ENCODE measurements at places on chromosomes 16 and 17.

DNA sequence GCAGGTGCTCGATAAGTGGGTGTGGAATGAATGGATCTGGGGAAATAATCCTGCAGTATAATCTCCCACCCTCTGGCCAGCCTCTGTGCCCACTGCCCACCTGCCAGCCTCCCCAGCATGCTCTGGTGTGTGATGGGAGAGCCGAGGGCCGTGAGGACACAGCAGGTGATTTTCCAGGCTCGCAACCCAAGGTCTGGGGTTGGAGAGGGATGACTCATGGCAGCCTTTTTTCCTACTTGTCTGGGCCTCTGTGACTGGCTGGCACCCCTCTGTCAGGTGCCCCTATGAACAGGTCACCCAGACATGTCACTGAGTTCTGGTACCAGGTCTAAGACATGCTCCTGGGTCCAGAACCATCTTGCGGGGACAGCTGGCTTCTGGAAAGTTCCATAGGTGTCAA is 385.7 kb upstream of the TNRC6C start:
- no peak for DNase-seq

DNA sequence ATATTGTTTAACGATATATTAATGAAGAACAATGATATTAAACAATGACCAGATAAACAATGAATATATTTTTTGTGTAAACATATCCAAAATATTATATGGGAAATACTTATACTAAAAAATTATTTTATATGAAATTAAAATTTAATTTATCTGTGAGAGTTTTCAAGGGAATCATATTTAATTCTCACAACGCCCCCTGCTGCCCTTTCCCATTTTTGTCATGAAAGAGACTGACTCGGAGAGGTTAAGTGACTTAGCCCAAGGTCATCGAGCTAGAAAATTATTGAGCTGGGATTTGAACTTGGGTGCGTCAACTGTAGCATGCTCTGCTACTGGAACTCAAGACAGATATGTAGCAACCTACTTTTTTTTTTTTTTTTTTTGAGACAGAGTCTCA is 7.2 kb upstream of the MYCBPAP start:
- no peak for DNase-seq

- DNase-seq, result no peak
Observed at GRCh38 chr16:20111143-20111542, 37.5 kb upstream of the GPR139 start.

- no peak for DNase-seq
Observed at GRCh38 chr16:81447383-81448101, 2.9 kb downstream of the CMIP start.

DNA sequence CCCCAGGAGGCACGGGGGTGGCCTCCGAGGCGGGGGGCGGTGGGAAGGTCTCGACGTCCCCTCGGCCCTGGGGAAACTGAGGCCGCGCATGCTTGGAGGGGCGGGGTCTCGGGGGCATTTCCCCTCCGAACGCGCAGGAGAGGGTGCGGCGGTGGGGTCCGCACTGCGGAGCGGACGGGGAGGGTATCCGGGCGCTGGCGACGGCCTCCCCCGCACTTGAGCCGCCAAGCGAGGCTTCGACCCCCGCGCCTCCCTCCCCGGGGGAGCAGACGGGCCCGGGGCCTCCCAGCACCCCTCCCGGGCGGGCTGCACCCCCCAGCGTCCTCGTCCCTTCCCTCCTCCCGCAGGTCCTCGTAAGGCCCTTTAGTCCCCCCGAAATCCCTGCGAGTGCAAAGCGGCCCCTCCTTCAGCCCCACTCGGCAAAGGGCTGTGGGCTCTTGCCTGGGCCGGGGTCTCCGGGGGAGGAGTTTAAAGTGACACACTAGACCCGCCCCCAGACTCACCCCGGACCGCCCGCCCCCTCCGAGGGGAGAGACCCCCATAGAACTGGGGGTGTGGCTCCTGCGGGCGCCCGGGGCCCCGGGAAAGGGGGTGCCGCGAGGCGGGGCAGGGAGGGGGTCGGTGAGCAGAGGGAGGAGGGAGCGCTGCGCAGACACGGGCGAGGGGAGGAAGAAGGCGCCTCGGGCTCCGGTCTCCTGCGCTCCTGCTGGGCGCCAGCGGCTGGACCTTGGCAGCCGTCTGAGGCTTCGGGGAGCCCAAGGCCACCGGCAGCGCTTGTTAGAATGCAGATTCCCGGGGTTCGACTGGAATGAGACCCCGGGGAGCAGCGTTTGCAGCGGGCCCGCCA is 632 bp downstream of the BAIAP3 start:
- DNase-seq, result no peak

- DNase-seq, result no peak
Observed at GRCh38 chr17:40303009-40303657, 5.8 kb upstream of the RARA start.

DNA sequence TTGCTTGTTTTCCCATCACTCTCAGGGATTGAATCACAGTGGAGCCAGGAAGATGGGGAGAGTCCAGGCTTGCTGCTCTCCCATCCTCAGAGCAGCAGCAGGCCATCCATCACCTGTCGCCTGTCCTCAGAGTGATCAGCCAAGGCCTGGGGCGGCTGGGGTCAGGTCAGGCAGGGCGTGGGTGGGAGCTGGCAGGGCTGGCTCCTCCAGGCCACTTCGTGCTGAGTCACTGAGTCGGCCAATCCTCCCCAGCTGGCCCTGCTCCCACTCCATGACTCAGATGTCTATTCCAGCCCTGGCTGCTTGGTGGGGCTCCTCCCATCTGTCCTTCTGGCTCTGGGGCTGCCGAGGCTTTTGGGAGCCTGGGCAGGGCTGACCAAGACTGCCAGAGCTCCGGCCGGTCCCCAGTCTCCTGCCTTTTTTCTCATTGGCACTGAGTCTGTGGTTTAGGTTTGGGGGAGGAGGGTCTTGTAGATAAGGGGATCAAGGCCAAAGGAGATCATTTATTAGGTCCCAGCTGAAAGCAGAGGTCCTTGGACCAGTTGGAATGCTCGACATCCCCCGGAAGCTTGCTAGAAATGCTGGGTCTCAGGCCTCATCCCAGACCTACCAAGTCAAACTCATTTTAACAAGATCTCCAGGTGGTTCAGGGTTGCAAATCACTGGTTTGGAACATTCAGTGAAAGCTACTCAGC is 72.7 kb downstream of the ABCC1 start:
- DNase-seq, result no peak

DNA sequence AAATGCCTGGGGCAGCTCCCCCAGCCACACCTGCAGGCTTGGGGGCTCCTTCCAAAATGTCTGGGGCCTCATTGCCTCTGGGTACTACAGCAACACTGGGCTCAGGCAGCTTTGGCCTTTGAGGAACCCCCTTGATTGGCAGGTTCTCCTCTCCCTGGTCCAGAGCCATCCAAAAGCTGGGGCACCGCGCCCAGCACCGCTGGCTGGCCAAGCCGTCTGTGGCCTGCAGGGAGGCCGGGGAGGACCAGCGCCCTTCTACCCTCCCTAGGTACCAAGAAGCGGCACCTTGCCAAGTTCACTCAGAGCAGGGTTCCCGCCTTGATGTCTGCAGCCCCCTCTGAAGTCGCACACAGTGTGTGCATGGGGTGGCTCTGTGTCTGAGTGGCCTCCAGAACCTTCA is 30.1 kb downstream of the TIMM22 start:
- DNase-seq, result no peak

GRCh38 chr16:2425008-2425518 is 4.2 kb upstream of the CCNF start:
- DNase-seq, result no peak

GRCh38 chr17:39787041-39787440 is 49.3 kb downstream of the GRB7 start:
- DNase-seq, result no peak

DNA sequence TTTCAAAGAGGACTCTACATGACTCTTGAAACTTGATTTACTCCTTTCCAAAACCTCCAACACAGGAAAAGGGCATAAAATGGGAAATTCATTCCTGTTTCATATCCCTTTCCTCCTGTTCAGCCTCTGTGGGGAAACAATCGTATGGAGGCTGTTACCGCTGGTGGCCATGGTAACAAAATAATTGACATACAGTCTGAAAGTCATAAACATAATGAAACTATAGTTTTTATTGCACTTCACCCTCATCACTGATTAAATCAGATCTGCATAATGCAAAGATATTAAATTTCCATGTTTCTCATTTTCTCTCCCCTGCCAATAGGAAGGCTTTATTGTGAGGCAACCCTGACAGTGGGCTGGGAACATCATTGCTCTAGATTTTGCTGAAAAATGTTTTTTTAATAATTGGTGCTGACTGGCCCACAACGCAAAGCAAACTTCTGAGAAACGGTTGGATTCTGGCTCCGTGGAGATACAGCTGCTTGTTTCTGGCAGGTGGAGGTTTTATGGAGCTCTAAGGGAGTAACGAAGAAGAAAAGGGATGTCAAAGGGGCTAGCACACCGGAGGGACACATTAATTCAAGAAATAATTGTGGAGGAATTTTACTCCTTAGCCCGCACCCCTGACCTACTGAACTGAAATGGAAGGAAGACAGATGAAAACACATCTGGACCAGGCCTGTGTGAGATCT is 154.2 kb upstream of the SHISA6 start:
- DNase-seq, result no peak

GRCh38 chr17:17856386-17856785 is 19.6 kb upstream of the SREBF1 start:
- DNase-seq, result no peak

DNA sequence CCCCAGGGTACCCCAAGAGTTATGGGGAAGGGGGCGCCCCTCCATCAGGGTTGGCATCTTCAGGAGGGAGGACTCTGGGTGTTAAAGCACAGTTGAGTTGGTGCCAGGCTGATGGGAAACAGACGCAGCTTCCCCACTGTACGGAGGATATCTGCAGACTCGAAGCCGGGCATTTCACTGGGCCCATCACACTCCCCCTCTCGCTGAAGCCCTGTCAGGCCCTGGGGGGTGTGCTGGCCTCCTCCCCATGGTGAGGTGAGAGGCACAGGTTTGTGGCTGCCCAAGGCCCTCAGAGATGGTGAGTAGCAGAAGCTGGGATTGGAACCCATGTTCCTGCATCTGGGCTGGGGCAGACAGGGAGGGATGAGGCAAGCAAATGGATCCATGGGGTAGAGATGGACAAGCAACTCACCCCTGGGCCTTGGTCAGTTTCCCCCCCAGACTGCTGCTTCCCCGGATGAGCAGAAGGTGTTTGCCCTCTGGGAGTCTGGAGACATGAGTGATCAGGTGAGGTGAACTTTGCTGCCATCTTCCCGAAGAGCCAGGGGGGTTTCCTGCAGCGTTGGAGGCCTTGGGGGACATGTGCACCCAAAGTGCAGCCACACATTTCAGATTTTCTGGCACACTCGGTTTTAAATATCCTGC is 31.0 kb downstream of the POLR3E start:
- DNase-seq, result no peak

- DNase-seq, result peak; percentile 28
Observed at GRCh38 chr17:20993863-20994778, 48.7 kb downstream of the USP22 start.

DNA sequence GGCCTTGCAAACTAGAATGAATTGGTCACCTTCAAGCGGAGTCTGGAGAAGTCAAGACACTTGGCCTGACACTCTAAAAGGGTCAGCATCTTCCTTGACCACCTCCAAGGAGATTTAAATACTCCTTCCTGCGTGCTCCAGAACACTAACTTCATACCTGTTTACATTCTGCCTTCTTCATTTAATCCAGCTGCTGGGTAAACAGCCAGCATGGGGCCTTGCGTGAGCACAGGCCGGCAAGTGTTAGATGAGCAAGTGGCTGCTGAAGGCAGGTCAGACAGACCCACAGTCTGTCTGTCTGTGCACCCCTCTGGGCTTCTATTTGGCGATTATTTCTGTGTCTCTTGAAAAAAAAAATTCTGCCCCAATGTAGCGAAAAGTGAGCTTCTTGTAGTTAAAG is 153.8 kb downstream of the MSI2 start:
- DNase-seq, result no peak

- no peak for DNase-seq
Observed at GRCh38 chr16:53829186-53829747, 125.3 kb downstream of the FTO start.

DNA sequence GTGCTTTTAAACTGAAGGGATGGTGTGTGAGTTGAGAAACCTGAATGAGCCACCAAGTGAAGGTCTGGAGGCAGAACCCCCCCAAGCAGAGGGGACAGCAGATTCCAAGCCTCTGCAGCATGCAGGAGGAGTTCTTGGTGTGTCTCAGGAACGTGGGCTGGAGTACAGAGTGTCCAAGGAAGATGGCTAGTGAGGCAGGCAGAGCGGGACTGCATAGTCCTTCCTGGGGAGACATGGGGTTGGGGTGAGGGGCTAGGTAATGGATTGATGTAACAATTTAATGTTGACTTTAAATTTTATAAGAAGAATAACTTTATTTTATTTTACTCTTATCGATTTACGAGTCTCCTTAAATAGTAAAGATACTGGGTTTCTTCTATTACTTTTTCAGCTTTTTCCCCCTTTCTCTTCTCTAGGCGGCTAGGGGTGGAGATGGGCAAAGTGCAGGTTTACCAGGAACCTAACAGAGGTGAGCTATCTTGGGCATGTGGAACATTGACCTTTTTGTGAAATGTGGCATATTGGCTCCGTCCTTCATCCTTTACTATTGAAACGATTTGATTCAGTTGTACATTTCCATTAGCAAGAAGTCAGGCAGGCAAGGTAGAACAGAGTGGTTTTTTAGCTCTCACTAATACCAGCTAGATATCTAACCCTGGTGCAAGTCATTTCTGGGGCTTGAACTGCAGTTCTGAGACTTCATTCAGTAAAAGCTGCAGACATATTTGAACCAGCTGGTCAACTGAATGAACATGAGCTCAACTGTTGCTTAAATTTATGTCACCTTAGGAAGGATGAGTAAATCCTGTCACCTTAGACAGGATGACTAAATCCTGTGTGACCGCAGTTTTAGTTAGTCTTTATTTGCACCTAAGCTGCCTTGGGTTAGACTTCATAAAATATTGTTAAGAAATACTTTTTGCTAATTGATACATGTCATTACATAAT is 9.2 kb downstream of the PRPSAP2 start:
- no peak for DNase-seq

DNA sequence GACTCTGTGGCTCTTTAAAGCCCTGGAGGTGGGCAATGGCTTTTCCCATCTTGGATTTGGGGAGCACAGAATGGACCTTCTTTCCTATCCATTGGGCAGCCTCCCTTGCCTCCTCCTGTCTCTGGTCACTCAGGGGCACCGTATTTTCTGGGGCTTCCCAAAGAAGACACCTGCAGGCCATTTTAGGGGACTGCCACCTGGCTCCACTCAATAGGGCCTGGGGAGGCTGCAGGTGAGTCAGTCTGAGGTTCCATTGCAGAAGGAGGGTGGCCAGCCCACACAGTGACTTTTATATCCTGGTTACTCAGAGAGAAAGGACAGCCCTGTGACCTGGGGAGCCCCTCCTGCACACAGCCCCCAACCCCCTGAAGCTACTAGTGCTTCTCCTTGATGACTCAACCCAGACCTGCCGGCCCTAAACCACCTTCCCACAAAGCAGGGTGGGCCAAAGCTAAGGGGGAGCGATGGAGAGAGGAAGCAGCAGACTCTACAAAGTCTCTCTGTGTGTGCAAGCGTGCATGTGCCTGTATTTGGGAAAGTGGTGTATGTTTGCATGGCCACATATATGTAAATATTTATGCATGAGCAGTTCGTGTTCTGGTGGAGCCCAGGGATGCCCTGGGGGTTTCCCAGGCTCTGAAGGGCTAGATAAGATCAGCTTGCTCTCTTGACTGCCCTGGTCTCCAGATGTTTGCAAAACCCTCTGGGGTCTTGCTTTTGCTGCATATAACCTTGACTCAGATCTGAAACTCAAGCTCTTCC is 5.0 kb downstream of the CX3CL1 start:
- no peak for DNase-seq

GRCh38 chr17:49359990-49360795 is 1.9 kb downstream of the ZNF652 start:
- DNase-seq, result no peak

GRCh38 chr17:64551461-64551860 is 44.7 kb downstream of the CEP95 start:
- DNase-seq, result no peak

- no peak for DNase-seq
Observed at GRCh38 chr16:67386861-67387455, 6.3 kb downstream of the TPPP3 start.
